Type B pancreatic cell (in vitro differentiated cells): ENCODE measurements at places on chromosomes 5 and 9.

- DNase-seq: no peak
Measured at GRCh38 chr5:135476615-135477581, 24.7 kb upstream of the TIFAB start.

- no peak for DNase-seq
Measured at GRCh38 chr9:95171596-95171995, 145.9 kb downstream of the FANCC start.

DNA sequence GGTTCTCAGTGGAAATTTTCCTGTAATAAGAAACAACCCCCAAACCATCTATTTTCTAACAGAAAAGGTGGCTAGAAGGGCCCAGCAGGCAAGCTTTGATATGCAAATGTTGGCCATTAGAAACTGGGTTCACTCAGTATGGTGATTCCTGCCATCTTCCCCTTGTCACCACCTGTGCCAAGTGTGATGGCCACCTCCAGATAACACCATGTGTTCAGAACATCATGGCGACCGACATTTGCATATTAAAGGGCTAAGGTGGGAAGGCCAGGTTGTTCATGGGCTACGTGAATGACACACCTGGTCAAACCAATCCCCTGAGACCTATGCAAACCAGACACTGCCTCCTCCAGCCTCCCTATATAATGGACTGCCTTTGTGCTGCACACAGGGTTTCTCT, 20.4 kb downstream of the FOXE1 start:
- DNase-seq: no peak

DNA sequence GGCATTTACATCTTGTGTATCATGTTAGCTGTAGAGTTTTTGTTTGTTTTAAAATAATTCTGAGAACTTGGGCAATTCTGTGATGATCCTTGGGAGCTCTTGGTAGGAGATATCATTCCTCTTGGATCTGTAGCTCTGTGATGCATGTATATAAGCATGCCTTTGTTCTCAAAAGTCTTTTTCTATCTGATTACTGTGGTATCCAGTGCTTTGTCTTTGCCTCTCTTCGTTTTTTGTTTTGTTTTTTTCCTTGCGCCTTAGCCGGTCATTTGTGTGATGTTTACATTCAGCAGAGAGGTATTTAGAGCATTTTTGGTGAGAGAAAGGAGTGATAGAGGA, 110.0 kb downstream of the PAM start:
- DNase-seq: no peak

DNA sequence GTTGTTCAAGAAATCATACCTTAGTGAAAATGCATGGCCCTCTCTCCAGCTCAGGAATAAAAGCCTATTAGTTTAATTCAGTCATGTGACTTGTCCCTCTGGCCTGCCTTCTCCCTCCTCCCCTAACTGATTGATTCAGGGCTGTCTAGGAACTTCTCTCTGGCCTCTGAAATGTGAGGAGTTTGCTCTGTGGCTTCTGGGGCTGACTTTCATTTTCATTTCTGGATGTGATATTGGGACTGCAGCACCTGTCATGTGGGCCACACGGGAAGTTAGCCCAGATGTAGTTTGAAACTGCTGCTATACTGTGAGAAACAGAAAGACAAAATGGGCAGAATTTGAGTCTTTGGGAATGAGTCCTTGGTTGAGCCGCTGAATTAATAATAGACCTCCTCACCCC, 44.8 kb downstream of the PARP8 start:
- no peak for DNase-seq

DNA sequence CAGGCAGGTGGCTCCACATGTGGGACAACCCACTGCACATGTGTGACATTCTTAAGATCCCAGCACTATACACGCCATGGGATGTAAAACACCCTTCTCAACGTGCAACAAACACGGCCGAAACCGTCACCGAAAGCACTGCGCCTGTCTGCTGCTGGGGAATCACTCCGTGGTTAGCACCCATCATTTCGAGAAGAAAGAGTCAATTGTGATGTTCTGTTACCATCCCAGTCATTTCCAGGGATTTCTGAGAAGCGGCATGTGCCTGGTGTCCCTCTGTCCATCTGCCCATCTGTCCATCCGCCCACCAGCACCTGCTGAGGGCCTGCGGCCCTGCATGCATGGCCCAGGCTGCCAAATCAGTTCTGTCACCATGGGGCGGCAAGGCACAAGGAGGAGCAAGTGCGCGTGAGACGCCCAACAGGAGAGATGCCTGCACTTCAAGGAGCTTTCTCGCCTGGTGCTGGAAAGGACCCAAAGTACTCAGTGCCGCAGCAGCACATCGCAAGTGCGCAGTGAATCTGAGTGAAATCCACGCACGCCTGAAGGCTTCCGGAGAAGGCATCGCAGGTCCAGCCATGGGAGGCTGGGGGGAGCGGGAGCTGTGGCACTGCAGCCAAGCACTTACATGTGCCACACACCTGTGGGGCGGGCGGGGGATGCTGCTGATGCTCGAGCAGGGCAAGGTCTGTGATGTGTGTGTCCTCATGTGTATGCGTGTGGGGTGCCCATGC, 38.0 kb downstream of the VAV2 start:
- DNase-seq: no peak

DNA sequence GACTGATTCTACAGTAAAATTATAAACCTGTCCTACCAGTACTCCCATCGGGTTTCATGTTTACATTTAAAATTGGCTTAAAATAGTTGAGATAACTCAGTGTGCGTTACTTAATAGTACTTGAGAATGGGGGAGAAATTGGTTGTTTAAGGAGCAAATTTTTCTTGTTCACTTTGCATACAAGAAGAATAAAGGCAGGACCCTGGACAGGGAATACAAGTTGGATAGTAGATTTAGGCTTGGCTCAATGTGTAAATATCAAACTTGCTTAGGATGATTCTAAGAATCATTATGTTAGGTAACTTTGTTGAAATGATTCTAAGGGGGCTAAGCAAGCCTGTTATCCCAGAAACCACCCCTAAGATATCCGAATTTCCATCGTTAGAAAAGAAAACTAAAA, 448.4 kb upstream of the TLE4 start:
- no peak for DNase-seq

DNA sequence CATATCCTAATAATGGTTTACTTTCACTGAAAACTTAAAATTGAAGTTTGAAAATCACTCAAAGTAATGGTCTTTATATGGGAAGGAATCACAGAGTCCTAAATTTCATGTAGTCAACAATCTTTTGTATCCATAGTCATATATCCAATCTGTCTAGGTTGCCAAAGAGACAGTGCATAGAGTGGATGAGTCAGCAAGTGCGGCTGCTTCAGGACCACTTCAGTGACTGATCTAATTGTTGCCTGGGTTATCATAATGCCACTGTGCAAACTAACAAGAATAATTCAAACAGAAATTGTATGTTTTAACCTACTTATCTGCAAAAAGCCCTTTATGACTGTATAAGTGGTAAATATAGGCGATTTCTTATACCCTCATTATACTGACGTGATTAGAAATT, 211.3 kb upstream of the PRR16 start:
- DNase-seq: no peak

GRCh38 chr5:108801776-108802175, 54.1 kb downstream of the FER start:
- DNase-seq: no peak

DNA sequence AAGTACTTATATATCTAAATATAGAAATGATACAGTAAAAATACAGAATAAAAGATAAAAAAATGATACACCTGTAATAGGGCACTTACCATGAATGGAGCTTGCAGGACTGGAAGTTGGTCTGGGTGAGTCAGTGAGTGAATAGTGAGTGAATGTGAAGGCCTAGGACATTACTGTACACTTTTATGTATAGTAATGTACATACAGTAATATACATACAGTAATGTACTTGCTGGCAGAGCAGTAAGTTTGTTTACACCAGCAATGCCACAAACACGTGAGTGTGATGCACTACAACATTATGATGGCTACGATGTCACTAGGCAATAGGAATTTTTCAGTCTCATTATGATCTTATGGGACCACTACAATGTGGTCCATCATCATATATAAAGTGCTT, 34.2 kb downstream of the SUSD1 start:
- DNase-seq: no peak

DNA sequence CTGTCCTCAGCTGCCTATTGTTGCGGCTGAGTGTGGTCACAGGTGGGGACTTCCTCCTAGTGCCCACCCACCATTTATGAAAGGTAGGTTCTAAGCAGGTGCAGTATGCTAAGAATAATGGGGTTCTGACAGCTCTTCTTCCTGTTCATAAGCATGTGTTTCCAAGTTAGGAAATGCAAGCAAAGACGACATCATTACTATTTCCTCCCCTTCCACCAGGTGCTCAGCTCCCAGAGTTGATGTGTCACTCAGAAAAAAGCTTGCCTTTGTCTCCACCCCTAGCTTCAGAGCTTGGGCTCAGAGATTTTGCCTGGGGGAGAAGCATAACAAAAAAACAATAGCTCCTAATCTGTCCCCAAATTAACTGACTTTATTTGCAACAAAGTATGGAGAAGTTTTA, 1076.7 kb downstream of the NR2F1-AS1 start:
- DNase-seq: no peak

DNA sequence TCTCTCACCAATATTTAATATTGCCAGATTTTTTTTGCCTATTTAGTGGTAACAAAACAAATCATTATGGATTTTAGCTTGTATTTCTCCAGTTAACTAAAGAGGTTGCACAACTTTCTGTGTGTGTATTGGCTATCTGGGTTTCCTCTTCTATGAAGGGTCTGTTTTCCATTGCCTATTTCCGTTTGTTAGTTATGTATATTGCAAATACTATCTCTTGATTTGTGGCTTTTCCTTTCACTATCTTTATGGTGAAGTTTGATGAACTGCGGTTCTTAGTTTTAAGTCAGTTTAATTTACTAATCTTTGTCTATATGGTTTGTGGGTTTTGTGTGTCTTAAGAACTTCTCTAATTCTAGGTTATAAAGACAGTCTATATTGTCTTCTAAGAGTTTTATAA, 136.3 kb downstream of the CEP120 start:
- DNase-seq: no peak

- DNase-seq: no peak
Measured at GRCh38 chr5:8568858-8569257, 699.9 kb downstream of the MTRR start.

DNA sequence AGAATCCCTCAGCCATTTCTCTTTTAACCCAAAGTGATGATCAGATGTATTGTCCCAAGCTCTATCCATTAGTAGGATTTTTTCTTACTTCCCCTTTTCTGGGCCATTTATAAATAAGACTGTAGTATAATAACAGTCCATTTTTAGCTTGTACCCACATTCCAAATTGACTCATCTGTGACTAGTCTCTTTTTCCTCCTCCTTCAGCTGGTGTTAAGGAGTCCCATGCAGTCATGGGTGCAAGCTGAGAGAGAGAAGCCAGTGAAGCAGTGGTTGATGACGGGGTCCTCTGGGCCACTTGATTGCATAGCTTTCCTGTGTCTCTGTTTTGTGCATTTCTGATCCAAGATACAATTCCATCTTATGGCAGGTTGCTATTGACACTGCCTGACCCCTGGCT, 476.0 kb upstream of the CD180 start:
- no peak for DNase-seq

- no peak for DNase-seq
Measured at GRCh38 chr5:142841511-142842265, 71.5 kb downstream of the ARHGAP26 start.

DNA sequence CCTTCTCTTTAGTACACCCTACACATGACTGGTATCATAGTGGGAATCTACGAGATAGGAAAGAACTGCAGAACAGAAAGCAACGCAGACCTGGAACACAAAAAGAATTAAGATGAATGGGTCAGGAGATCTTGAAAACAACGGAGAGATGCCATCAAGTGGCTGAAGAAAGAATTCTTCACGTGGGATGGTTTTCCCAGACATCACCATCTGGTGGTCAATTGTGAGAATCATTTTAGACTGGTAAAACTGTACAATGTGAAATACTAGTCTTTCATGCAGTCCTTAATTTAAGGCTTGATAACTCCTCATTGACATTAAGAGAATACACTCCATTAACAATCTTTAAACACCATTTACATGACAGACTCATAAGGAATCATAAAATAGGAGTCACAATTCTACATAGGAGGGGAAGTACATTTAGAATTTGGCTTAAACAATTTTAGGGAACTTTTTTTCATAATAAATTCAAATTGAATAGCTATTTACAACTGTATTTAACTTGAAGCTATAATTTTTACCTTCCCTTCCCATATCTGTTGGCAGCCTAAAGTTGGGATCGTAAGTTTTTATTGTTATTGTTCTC, 128.4 kb upstream of the TRPM3 start:
- no peak for DNase-seq

DNA sequence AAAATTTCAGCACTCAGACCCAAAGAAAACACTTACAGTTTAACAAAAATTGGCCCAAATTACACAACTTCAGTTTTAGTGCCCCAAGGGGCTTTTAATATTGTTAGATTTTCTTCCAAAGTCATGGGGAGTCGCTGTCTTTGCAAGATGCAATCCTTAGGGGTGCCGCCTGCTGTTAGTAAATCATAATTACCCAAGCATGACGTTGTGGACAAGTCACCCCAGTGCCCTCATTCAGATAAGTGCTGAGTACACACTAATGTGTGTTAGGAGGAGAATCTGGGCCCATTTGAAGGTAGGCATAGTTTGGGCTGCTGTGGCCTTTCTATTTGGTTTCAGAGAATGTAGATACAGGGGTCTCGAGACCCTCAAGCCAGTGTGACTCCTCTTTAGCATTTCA, 138.1 kb downstream of the SV2C start:
- DNase-seq: no peak

DNA sequence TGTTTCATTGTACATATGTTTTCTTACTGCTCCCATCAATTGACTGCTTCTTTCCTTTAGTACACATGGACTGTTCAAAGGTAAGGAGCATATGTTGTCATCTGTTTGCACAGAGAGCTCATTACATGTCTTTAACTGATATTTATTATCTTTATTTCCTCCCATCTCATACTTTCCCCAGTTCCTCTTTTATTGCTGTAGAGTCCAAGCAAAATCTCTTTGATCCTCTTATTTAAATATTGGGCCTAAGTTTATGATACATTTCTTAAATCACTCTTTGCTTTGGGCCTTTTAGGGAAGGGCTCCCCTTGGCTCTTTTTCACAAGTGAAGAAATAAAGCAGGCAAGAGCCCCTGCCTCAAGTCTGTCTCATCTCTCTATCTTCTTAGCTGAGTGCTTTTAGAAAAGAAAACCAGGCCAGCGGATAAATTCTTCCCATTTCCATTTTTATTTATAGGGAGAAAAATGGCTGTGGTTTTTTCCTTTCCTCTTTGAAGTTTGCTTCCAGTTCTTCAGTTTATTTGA, 152.4 kb downstream of the DOCK2 start:
- DNase-seq: no peak

DNA sequence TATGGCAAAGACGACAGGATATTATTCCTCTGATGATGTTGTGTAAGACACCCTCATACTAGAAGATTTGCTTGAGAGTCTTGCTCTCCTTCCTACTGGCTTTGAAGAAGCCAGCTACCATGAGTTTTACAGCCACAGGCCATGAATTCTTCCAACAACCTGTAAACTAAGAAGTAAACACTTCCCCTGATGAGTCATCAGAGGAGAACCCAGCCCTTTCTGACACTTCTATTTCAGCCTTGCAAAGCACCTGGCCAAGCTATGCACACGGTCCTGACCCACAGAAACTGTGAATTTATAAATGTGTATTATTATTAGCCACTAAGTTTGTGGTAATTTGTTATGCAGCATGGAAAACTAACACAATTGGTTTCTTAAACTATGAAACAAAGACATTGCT, 288.8 kb upstream of the ADAMTSL1 start:
- DNase-seq: no peak
